ENCODE measurements at places on chromosomes 12 and 14.

DNA sequence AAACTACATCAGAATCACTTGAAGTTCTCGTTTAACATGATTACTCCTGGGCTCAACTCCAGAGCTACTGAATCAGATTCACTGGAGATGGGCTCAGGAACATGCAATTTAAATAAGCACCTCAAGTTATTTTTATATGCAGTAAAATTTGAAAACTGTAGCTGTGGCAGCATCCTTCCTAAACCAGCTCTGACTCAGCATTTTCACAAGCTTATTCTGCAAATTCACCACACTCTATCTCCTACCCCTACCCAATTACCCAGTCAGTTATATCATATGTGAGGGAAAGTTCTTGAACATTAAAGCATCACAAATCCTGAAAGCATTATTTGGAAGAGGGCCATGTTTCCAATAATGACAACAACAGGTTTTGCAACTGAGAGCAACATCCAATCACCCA, 24.2 kb upstream of the LRRC9 start:
- DNase-seq, result no peak

DNA sequence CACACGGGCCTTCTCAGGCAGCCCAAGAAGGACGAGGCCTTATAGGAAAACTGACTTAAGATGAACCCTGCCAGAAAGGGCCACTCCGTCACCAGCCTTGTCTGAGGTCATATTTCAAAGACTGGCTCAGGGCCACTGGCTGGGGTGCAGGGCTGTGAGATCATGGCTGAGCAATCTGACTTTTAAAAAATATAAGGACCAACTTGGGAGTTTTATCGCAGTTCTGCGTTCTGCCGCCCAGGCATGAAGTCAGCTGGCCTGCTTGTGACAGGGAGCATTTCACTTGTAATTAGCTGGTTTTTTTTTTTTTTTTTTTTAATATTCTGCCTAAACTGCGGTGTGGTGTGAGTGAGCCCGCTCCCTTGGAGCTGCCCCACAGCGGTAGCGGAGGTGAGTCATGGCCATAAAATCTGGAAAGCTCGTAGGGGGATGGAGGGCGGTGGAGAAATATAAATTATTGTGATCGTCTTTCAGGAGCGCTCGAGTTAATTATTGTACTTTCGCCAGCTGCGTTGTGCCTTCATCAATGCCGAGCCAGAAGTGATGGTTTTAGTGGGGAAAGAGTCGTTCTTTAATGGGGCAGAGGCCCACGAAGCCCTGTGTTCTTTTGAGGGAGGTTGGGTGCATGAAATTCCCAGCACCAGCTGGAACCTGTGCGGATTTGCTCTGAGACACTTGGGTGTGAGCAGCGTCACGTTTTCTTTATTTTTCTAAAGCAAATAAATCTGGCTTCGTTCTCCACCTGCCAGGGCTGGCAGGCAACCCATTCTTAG, 231.9 kb downstream of the C12orf75 start:
- DNase-seq, result no peak

DNA sequence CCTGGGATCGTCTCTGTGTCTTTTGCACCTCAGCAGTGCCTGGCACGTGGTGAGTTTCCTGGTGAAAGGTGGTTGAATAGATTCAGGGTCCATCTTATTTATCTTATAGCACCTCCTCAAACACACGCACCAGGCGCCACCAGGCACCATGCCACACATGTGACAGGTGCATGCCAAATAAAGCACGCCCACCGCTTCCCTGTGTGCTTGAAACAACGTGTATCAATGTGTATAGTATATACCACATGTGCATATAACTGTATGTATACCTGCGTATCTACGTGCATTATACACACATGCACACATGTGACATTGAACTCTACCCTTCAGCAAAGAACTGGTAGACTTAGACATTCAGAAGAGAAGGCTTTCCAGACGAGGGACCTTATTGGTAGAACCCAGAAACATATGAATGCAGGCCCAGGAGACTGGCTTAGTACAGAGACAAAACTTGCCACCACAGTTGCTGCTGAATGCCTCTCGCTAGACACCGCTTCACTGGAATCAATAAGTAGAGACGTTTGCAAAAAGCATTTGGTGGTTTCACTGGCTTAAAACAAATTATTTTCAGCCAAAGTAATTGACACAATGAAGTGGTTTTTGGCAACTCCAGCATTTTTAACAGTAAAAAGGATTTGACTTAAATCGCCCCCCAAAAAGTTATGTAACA, 10.0 kb downstream of the EML1 start:
- no peak for DNase-seq

- DNase-seq, result no peak
These were observed 18.7 kb upstream of the SMCO2 start for GRCh38 chr12:27427824-27428223.

- DNase-seq, result no peak
These were observed 451 bp downstream of the IRAK3 start for GRCh38 chr12:66189486-66189843.

DNA sequence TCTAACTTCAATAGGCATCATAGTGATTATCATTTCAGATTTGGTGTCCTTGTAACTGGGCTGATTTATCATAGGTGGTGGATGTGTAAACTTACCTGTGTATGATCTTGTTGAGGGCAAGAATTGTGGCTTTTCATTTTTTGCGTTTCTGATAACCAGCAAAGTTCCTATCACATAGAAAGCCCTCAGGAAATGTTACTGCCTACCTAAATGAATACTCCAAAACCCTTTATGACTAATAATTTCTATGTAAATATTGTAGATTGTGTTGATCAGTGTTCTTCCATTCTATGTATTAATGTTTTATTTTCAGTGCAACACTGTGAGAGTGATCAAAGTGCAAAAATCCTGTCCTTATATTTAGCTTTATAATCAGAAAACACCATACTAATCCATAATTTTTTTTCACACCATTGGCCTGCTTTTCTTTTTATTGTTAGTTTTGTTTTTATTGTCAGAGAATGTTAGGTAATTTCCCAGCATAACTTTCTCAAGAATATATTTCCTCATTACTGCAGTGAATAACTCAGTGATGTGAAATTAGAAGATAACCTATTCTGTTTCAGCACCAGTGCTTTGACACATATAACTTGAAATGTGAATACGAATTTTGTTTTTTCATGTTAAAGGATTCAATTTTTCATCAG, 94.1 kb downstream of the GPHN start:
- DNase-seq, result no peak

GRCh38 chr14:92985521-92985920, 62.6 kb downstream of the CHGA start:
- DNase-seq, result no peak

DNA sequence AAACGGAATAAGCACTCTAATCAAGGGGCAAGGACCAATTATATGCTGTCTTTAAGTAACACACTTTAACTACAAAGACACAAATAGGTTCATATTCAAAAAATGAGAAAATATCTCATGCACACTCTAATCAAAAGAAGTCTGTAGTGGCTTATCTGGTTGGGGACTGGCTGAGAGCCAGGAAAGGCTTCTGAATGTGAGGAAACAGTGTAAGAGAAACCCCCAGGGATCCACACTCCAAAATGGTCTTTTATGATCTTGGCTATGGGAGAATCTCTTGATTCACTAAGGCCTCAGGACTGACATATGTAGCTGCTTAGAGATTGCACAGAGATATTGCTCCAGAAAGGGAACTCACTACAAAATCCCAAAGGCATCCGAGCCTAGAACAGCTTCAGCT, 10.3 kb downstream of the CTSG start:
- no peak for DNase-seq

DNA sequence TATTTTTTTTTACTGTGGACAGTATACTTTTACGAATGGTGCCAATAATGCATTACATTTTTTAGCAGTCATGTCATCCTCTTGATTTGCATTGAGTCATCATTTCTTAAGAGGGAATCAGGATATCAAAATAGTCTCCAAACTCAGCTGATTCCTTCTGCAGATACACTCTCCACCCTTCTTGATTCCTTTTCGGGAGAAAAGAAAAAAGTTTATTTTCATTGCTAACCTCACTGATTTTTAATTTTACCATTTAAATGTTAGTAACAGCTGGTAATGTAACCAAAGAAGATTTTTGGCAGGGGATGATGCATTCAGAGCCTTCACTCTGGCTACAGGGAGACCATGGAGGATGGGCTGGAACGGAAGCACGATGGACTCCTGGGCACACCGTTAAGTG, 47.5 kb downstream of the MRPL42 start:
- DNase-seq, result no peak

DNA sequence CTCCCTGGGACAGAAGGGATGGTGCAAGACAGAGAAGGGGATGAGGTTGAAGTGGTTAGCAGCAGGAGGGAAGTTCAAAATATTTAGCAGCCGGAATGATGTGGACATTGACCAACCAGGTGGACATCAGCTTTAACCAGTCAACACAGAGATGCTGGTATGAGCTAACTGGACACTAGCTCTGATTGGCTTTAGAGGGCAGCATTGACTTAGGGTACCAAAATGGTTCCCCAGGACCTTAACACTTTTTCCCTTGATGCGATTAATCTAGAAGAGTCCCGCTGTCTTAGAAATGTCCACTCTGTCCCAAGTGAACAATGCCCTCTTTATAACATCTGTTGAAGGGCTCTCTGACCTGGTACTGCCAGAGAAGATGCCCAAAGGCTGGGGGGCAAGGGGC, 134.0 kb upstream of the GSC start:
- no peak for DNase-seq

DNA sequence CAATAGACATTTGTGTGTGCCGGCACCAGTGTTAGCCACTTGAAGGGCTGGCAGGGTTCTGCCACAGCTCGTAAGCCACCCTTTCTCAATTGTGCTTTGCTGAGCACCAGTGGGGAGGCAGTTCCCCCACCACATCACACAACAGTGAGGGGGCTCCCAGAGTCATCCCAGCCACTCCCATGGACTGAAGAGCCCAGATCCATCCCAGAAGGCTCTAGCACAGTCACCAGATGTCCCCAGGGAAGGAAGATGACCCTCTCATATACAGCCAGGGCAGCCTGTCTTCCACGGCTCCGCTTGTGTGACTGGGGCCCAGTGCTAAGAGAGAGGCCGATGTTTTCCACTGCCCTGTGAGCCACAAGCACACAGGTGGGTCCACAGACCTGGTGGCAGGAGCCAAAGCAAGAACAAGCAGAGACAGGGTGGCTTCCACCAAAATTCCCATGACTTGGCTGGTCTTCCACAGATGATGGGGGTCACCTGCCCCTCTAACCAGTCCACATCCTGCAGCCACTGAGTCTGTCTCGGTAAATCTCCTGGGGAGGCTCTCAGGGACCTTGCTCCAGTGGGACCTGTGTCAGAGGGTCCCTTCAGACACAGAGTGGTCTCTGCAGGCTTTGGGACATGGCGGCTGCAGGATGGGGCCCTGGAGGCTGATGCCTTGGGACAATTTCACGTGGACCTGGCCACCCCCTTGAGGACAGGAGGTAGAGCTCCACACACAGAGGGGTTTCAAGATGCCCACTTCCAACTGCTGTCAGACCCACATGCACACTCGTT, 71.9 kb upstream of the DDX11 start:
- no peak for DNase-seq

DNA sequence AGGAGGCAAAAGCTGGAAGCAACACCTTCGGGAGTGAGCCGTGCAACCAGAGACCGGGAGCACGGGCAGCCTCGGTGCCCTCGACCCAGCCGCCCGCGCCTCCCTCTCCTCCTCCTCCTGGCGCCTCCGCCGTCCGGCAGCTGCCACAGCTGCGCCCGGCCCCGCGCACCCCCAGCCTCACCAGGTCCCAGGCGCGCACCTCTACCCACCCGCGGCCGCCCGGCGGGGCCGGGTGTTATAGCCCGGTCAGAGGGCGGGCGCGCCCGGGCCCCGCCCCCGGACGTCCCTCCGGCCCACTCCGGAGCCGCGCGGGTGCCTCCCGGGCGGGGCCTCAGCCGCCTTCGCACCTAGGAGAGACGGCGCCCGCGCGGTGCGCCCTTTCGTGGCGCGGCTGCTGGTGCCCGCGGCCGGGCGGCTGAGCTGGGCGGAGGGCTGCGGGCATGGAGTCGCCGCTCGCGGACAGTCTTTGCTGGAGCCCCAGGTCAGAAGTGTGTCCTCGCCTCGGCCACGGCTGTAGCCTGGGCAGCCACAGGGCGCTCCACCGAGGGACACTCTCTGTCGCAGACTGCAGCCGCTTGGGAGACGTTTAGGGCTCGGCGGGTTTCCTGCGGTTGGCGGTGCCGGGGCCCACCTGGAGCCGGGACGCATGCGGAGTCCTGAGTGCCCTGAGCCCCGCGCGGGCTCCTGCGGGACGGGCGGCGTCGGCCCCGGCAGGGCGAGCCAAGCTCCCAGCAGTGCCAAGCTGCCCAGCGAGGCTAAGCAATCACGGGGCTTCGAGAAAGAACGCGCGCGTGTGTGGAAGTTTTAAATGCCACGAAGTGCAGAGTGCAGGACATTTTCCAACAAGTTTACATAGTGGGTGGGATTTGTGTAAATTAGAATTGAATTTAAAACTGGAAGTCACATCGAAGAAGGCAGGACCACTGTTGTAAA, at the start of gene CPM:
Gene CPM, minus strand, starts transcription at position 211 of the 933 bp plus-strand sequence. CDS start 334 bp downstream, outside the sequence.
- peak; percentile 61 for DNase-seq

- no peak for DNase-seq
These were observed 772 bp downstream of the SCARB1 start for GRCh38 chr12:124862768-124863415.

- no peak for DNase-seq
These were observed 451.3 kb upstream of the USP15 start for GRCh38 chr12:61808856-61809255.

- no peak for DNase-seq
These were observed 78.4 kb downstream of the DAD1 start for GRCh38 chr14:22510527-22511110.

GRCh38 chr12:25502118-25502517, 51.0 kb downstream of the LMNTD1 start:
- no peak for DNase-seq

DNA sequence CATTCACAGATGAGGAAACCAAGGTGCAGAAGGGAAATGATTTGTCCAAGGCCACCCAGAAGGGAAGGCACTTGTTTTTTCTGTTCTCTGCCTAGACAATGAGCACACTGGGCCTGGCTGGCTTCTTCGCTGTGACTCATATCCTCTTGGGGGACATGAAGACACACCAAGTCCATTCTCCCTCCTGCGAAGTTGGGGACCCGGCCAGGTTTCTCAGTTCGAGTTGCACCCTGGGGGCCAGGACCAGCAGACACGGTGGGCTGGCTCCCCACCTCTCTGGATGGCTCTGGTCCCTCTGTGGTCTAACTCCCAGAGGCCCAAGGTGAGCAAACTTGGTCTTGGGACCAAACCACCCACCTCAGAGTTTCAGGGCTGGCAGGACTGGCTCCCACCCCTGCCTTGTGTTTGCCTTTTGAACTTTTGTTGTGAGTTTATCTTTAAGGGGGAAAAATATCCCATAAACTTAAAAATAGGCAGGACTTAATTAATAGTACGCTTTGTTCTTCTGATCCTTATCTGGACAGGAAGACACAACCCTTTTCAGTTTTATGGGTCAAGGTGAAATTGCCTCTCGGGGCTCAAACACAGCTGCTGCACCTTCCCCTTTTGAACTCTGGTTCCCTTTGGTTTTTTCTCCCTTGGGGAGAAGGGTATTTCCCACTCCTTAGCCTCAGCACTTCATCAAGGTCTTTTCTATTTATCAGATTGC, 9.0 kb upstream of the MLEC start:
- DNase-seq, result no peak

DNA sequence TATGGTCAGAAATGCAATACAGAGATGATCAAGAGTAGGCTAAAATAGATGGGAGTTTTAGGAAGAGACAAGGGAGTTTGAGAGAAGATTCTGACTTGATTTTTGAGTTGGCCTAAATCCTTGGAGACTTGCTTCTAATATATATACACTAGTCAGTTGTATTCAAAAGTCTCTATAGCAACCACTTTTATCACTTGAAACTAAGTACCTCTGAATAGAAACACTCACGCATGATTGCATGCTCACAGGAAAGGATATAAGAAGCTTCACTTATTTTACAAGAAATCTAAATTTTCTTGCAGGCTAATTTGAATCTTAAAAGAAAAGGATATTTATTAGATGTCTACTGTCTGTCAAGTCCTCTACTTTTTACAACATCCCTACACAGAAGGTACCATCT, 316.8 kb downstream of the SNAPC1 start:
- no peak for DNase-seq

Measured in bone marrow (tissue), 2 donors.